Activated T-helper 2 cell treated with anti-CD3 and anti-CD28 coated beads, Interferon-gamma antibody, Interleukin-2, Interleukin-4, amounts not matched to agents 10 μg/mL and 5 μg/mL and 100 μg/mL, durations not matched to agents 14 hours and 24 hours and 36 hours (primary cell): ENCODE measurements at places on chromosomes 2 and 18.

GRCh38 chr18:59537579-59537978, 159.6 kb downstream of the CCBE1 start:
- no peak for DNase-seq
- no peak overlapping the region for H3K27ac ChIP-seq
- no peaks in the 10 kb centered on the region for H3K36me3 ChIP-seq
- no peak overlapping the region for H3K4me3 ChIP-seq
- no peaks in the 10 kb centered on the region for H3K27me3 ChIP-seq
- H3K4me1 ChIP-seq: no peaks in the 10 kb centered on the region

DNA sequence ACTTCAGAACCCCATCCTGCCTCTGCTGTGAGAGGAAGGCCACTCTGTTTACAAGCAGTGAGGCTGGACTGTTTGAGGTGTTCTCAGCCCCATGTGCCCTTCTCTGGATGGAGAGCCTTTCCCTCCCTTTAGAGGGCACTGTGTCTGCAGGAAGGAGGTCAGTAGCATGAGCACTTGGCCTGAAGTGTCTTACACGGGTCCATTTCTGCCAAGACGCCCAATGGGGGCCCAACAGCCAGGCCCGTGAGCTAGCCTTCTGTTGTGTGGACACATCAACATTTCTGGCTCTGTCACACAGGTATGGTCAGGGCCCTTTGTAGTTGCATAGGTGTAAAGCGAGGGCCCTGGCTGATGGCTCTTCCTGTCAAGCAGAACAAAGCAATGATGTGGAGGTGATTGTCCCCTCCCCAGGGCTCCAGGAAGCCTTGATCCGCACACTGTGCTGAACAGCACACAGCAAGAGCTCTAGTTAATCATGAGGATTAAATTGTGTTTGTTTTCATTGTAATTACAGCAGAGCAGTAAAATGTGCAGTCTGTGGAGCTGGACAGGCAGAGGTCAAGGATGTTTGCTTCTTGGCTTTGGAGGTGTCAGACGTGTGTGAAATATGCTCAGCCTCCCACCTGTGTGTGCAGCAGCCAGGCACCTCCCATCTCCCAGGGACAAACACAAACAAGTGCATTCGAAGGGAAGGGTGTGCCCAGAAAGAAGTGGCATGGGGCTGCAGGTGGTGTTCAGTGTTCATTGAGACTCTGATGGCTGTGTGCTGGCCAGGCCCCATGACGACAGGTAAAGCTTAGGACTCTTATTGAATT, 132.1 kb downstream of the SH3RF3 start:
- no peaks in the 10 kb centered on the region for H3K4me1 ChIP-seq
- no peak overlapping the region for H3K4me3 ChIP-seq
- H3K36me3 ChIP-seq: no peaks in the 10 kb centered on the region
- no peak for DNase-seq
- peaks cover 11% of the 10 kb centered on the region for H3K27me3 ChIP-seq
- no peak overlapping the region for H3K27ac ChIP-seq

- H3K27ac ChIP-seq: no peak overlapping the region
- no peak overlapping the region for H3K4me3 ChIP-seq
- H3K36me3 ChIP-seq: no peaks in the 10 kb centered on the region
- peaks cover 3% of the 10 kb centered on the region for H3K4me1 ChIP-seq
- peaks cover 3% of the 10 kb centered on the region for H3K27me3 ChIP-seq
Measured at GRCh38 chr2:231601356-231602229, 8.9 kb downstream of the TEX44 start.

GRCh38 chr18:41744421-41745030, 210.5 kb upstream of the PIK3C3 start:
- no peak overlapping the region for H3K4me3 ChIP-seq
- H3K36me3 ChIP-seq: no peaks in the 10 kb centered on the region
- no peaks in the 10 kb centered on the region for H3K27me3 ChIP-seq
- H3K4me1 ChIP-seq: no peaks in the 10 kb centered on the region
- H3K27ac ChIP-seq: no peak overlapping the region

DNA sequence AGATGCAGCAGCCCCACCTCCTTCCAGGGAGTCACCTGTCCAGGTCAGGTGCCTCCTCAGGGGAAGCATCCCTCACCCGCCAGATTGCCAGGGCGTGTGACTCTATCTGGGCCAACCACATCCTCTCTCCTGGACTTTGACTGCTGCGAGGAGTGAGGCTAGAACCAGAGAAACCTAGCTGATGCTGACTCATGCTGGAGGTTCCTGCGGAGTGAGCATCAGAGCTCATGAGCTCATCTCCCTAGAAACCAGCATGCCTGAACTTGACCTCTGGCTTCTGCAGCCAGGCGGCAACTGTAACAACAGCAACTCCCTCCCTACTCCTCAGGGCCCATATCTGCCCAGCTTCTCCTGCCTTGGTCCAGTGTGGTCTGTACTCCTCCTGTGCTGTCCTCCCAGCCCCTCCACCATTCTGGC, 28.3 kb upstream of the NT5DC4 start:
- peak overlapping the region; percentile 77 for H3K27ac ChIP-seq
- peak; percentile 70 for DNase-seq
- no peaks in the 10 kb centered on the region for H3K36me3 ChIP-seq

- H3K36me3 ChIP-seq: no peaks in the 10 kb centered on the region
- DNase-seq: no peak
- H3K4me1 ChIP-seq: no peaks in the 10 kb centered on the region
- H3K27ac ChIP-seq: no peak overlapping the region
- H3K4me3 ChIP-seq: no peak overlapping the region
- peaks cover 20% of the 10 kb centered on the region for H3K27me3 ChIP-seq
Measured at GRCh38 chr2:236121546-236121945, 46.6 kb downstream of the GBX2 start.

DNA sequence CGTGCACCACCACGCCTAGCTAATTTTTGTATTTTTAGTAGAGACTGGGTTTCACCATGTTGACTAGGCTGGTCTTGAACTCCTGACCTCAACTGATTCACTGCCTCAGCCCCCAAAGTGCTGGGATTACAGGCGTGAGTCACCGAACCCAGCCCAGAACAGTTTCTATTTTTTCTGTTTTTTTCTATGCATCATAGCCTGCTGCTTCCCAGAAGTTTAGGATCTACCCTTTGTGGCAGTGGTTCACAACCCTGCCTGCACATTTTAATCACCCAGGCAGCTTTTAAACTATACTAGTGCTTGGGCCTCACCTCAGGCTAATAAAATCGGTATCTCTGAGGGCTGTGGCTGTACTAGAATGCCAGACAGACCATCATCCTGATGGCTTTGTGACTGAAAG, 39.7 kb upstream of the SOCS6 start:
- no peaks in the 10 kb centered on the region for H3K36me3 ChIP-seq
- H3K27me3 ChIP-seq: peaks cover 2% of the 10 kb centered on the region
- no peaks in the 10 kb centered on the region for H3K4me1 ChIP-seq
- no peak overlapping the region for H3K4me3 ChIP-seq

GRCh38 chr18:28408528-28408927, 231.6 kb upstream of the CDH2 start:
- no peak overlapping the region for H3K4me3 ChIP-seq
- no peak for DNase-seq
- no peaks in the 10 kb centered on the region for H3K36me3 ChIP-seq
- no peak overlapping the region for H3K27ac ChIP-seq

GRCh38 chr2:31945572-31945935, 65.3 kb downstream of the MEMO1 start:
- DNase-seq: no peak
- H3K27ac ChIP-seq: peak overlapping the region; percentile 56
- H3K27me3 ChIP-seq: no peaks in the 10 kb centered on the region
- H3K4me3 ChIP-seq: no peak overlapping the region
- H3K4me1 ChIP-seq: peaks cover 38% of the 10 kb centered on the region
- peaks cover 8% of the 10 kb centered on the region for H3K36me3 ChIP-seq

DNA sequence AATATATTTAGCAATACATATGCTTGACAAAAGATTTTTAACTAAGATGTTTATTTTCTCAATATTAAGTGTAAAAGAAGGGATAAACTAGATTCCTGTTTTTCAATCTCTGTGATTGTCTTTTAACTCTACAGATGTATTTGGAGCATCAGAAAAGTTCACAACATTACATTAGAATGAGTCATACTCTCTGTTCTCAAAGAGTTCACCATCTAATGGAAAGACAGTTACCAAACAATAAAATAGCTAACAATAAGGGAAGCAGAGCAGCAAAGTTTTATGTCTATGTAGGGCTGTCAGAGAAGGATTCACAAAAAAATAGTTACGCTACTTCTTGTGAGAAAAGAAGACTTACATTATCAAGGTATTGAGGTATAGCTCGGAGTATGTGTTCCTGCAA, 109.2 kb upstream of the MAP2 start:
- H3K4me1 ChIP-seq: no peaks in the 10 kb centered on the region
- no peak overlapping the region for H3K4me3 ChIP-seq
- no peaks in the 10 kb centered on the region for H3K27me3 ChIP-seq
- H3K27ac ChIP-seq: no peak overlapping the region

DNA sequence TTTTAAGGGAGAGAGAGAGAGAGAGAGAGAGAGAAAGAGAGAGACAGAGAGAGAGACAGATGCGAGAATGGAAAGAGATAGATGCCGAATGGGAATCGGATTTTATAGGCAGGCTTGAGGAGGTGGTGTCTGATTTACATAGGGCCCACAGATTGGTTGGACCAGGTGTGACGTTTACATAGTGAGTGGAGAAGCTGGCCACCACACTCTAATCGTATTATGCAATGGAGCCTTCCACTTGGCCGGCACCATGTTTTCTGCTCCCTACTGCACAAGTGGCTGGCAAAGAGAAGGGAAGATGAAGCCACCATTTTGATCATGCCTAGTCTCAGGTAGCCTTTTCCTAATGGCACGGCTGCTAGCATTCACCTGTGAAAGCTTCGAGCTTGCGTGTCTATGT, 33.9 kb downstream of the CD8B2 start:
- no peak for DNase-seq
- no peak overlapping the region for H3K27ac ChIP-seq
- H3K36me3 ChIP-seq: no peaks in the 10 kb centered on the region
- no peaks in the 10 kb centered on the region for H3K4me1 ChIP-seq
- H3K4me3 ChIP-seq: no peak overlapping the region

- peak overlapping the region; percentile 93 for H3K27ac ChIP-seq
- H3K27me3 ChIP-seq: no peaks in the 10 kb centered on the region
- no peak for DNase-seq
- H3K4me1 ChIP-seq: peaks cover 44% of the 10 kb centered on the region
Measured at GRCh38 chr18:36128907-36129299, 237 bp downstream of the SLC39A6 start.

DNA sequence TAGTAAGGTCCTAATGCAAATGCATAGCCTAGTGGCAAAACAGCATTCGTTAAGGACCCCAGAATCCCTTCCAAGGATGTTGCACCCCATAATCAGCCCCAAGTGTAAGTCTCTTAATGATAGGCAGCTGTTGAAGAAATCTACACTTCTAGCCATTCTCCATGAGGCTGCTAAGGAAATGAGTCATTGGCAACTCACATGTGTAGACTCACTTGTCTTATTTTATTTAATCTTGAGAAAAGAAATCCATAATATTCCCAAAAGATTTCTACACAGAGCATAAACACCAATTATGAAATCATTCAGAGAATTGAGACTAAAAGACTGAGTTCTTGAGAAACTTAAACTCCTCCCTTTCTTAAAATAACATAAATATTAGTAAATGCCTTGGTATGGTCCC, 52.4 kb downstream of the AKAIN1 start:
- H3K36me3 ChIP-seq: no peaks in the 10 kb centered on the region
- DNase-seq: no peak
- H3K4me1 ChIP-seq: no peaks in the 10 kb centered on the region
- H3K27ac ChIP-seq: no peak overlapping the region
- H3K4me3 ChIP-seq: no peak overlapping the region

DNA sequence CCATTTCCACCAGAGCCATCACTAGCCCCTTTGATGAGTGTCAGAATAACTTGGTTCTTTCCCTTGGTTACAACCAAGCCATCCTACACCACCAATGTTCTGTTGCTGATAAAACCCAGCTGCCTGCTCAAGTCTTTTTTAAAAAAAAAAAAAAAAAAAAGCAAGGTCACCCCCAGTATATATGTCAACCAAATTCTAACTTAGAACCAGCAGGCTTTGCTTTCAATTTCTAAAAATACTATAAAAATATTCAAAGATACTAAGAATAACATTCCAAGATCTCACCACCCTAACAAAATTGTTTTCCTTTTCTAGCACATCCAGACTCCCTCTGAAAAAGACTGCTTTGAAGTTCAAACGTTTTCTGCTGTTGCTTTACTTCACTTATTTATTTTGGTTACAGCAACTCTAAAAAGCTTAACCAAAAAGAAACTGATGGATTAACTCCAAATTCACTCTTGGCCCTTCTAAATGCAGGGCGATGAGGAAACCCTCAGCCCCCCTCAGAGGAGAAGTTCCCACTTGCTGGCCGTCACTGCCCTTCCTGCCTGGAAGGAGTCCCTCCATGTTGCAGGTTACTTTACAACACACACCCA, 10.9 kb downstream of the UXS1 start:
- H3K4me3 ChIP-seq: no peak overlapping the region
- no peak for DNase-seq
- H3K27me3 ChIP-seq: no peaks in the 10 kb centered on the region
- H3K27ac ChIP-seq: no peak overlapping the region
- H3K4me1 ChIP-seq: peaks cover 39% of the 10 kb centered on the region
- peaks cover 36% of the 10 kb centered on the region for H3K36me3 ChIP-seq

- peaks cover 3% of the 10 kb centered on the region for H3K36me3 ChIP-seq
- no peaks in the 10 kb centered on the region for H3K27me3 ChIP-seq
- H3K27ac ChIP-seq: no peak overlapping the region
Measured at GRCh38 chr2:3492951-3493614, 26.2 kb downstream of the ADI1 start.

- no peaks in the 10 kb centered on the region for H3K27me3 ChIP-seq
- H3K36me3 ChIP-seq: no peaks in the 10 kb centered on the region
- H3K4me1 ChIP-seq: no peaks in the 10 kb centered on the region
- no peak overlapping the region for H3K4me3 ChIP-seq
- DNase-seq: no peak
Measured at GRCh38 chr2:104914509-104914908, 60.6 kb downstream of the POU3F3 start.

GRCh38 chr2:3051266-3051665, 326.4 kb downstream of the EIPR1 start:
- H3K4me3 ChIP-seq: no peak overlapping the region
- no peak for DNase-seq
- H3K27ac ChIP-seq: no peak overlapping the region

DNA sequence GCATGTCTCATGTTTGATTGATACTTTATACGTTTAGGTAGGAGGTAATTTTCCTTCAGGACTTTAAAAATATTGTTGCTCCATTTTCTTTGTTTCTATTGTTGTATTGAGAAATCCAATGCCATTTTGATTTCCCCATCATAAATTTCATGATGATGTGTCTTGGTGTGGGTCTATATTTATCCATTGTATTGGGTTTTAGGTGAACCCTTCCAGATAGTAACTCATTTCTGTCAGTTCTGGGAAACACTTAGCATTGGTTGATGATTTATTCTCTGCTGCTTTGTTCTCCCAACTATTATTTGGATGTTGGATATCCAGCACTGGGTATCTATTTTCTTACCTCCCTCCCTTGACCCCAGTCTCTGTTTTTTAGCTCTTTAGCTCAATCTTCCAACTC, 10.0 kb downstream of the MRPL19 start:
- H3K4me3 ChIP-seq: no peak overlapping the region
- no peaks in the 10 kb centered on the region for H3K27me3 ChIP-seq
- H3K4me1 ChIP-seq: peaks cover 7% of the 10 kb centered on the region
- H3K36me3 ChIP-seq: peaks cover 91% of the 10 kb centered on the region
